AG04450 (cell line): ENCODE measurements at places on chromosomes 3 and 15.

- peak; percentile 18 for DNase-seq
Measured at GRCh38 chr15:25372298-25372697, 66.5 kb downstream of the UBE3A start.

GRCh38 chr15:66655997-66656396 is 46.0 kb upstream of the SMAD6 start:
- DNase-seq = no peak

DNA sequence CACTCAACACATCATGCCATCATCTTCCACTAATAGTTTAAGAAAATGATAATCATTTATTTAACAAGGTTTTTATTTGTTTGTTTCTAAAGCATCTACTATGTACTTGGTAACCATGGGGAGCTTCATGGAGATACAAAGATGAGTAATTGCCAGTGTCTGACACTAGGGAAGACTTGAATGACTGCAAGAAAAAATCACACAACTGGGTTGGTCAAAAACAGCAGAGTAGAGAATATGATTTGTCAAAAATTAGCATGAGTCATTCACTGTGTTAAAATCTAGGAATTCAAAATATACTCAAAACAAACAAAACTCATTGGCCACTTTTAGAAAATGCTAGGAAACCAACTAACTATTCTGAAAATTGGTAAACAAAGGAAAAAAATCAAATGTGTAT is 6.3 kb downstream of the BNC1 start:
- no peak for DNase-seq

DNA sequence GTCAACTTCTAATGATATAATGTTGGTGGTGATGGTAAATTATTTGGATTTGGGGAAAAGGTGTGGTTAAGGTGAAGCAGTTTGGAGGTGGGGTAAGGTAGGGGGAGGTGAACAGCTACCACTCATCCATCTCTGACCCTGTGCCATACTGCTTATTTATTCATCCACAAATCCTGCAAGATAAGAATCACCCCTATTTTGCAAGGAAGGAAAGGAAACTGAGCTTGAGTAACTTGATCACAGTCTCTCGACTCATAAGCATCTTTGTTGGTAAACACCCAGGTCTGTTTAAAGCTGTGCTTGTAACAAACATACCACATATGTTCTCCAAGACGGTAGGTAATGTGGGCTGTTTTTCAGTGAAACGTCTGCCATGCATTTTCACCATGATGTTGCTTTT is 67.3 kb downstream of the PTPRG start:
- DNase-seq = no peak

DNA sequence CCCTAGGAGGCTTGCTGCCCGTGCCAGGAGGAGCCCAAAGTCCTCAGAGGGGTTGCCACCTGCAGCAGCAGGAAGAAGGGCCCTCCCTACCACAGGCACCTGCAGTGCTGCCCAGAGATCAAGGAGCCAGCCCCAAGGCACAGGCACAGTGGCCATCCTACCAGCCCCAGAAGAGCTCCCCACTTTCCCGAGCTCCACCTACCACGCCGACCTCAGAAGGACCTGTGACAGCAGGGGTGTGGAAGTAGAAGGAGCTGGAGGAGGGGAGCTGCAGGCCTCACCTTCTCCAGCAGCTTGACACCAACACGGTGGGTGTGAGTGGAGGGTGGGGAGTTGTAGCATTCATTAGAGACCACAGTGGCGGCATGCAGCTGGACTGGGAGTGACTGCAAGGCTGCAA is 485.8 kb downstream of the GABRG3 start:
- no peak for DNase-seq

DNA sequence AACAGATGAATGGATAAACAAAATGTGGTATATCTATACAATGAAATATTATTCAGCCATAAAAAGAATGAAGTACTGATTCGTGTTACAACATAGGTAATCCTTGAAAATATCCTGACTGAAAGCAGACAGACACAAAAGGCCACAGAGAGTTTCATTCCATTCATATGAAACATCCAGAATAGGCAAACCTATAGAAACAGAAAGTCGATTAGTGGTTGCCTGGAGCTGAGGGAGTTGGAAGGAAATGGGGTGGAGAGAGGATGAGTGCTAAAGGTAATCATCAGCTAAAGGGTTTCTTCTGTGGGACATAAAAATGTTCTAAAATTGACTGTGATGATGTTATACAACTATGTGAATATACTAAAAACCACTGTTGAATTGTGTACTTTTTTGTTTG is 22.9 kb downstream of the FOXP1 start:
- DNase-seq = no peak

GRCh38 chr15:84638103-84638502 is 16.0 kb downstream of the WDR73 start:
- DNase-seq = no peak

- no peak for DNase-seq
Measured at GRCh38 chr3:183524476-183524875, 31.0 kb downstream of the KLHL6 start.

DNA sequence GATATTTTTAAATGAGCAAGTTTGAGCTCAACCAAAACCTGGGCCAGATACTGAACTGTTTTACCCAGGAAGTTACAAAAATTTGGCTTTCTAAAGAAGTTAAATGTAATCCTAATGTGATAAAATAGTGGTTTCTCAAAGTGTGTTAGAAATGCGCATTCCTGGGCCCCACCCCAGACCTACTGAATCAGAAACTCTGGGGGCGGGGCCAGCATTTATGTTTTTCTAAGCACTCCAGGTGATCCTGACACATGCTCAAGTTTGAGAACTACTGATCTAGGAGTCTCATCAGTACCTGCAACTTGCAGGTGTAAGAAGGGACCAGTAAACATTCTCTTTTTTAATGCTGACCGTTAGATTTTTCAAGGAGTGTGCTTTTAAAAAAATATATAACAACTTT is 190.6 kb downstream of the VPS13C start:
- no peak for DNase-seq

- no peak for DNase-seq
Measured at GRCh38 chr15:71735385-71735757, 75.0 kb upstream of the NR2E3 start.

DNA sequence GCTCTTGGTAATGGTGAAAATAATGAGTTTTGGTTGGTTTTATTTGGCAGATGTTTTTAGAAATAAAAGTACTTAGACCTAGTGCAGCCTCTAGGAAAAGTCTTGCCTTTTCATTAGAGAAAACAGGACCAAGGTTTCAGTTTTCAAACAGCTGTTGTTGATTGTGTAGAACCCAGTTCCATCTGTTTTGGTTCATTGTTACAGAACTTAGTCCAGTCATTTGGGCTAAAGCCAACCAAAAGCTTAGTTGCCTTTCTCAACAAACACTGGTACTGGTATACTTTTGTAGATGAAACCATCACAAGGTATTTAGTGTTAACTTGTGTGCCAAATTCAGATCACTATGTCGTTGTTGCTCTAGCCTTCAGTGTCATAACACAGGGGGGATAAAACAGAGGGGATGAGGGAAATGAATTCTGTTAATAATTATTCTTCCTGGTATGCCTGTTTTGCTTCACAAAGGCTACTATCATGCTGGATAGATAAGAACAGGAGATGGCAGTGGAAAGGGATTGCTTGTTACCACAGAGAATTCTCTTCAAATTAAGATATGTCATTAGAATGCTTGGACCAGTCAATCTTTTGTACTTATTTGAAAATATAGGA is 12.6 kb upstream of the APH1B start:
- DNase-seq = peak; percentile 64

- no peak for DNase-seq
Measured at GRCh38 chr3:109191421-109191820, 54.9 kb downstream of the C3orf85 start.

GRCh38 chr3:195226445-195226844 is 44.5 kb downstream of the XXYLT1 start:
- DNase-seq = no peak

- DNase-seq = no peak
Measured at GRCh38 chr15:65583701-65584100, 27.2 kb downstream of the INTS14 start.

GRCh38 chr15:25055356-25056068 is 100.7 kb downstream of the SNRPN start:
- DNase-seq = no peak

GRCh38 chr15:58475573-58476524 is 44.1 kb downstream of the LIPC start:
- DNase-seq = no peak

DNA sequence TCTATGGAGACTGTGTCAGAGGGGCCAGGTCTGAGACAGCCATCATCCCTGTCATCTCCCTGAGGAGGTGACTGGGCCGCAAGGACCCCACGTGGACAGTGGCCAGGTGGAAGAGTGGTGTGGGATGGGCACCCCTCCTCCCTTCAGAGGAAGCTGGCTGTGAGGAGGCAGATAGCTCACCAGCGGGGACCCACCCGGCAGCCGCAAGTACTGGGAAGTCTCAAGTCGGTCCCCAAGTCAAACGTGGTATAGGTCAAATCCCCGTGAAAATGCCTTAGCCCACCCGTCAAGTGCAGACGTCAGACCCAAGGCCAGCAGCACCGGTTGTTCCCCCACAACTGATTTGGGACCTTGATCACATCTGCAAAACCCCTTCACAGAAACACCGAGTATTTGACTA is 12.3 kb upstream of the KLF13 start:
- DNase-seq = no peak

GRCh38 chr3:148948913-148949657 is 42.3 kb upstream of the GYG1 start:
- DNase-seq = no peak

DNA sequence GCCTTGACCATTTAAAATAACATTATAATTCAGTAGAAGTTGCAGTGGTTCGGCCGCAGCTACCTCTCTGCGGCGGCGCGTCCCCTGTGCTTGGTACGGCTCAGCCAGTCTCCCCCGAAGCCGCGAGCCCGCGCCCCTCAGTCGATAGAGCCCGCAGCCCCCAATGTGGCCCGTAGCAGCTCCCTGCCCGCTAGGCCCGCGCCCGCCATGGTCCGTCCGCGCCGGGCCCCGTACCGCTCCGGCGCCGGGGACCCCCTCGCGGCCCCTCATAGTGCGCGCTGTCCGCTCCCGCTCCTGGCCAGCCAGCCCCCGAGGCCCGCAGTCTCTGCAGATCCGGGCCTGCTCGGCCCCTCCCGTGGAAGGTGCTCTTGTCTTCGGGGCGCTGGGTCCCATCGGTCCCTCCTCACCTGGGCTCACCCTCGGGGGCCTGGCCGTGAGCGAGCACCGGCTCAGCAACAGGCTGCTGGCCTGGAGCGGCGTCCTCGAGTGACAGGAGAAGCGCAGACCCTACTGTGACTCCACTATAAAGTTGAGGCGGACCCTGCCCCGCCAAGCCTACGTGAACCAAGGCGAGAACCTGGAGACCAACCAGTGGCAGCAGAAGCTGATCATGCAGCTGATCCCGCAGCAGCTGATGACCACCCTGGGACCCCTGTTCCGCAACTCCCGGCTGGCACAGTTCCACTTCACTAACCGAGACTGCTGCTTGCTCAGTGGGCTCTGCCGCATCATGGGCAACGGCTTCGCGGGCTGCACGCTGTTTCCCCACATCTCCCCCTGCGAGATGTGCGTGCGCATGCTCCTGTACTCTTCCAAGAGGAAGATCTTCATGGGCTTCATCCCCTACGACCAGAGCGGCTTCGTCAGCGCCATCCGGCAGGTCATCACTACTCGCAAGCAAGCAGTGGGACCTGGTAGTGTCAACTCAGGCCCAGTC is 21.8 kb upstream of the GPR156 start:
- DNase-seq = no peak

DNA sequence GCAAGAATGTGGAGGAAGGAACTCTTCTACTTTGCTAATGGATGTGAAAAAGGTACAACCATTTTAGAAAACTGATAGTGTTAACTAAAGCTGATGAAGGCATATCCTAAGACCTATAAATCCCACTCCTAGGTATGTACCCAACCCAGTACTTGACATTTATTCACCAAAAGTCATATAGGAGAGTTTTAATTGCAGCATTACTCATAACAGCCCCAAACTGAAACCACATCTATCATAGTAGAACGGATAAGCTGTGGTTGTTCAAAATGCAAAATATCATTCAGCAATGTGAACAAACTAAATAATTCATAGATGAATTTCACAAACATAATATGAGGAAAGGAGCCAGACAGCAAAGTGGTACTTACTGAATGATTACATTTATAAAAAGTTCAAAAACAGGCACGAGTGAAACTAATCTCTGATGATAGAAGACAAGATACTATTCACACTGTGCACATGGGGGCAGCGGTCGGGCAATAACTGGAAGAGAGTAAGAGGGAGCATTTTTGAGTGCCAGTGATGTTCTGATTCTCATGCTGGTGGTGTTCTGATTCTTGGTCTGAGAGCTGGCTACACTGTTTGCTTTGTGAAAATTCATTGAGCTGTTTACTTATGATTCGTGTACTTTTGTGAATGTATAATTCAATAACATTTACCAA is 34.3 kb downstream of the GOLIM4 start:
- no peak for DNase-seq

- DNase-seq = no peak
Measured at GRCh38 chr15:69943637-69944036, 154.1 kb downstream of the TLE3 start.

- no peak for DNase-seq
Measured at GRCh38 chr3:152927131-152927530, 92.2 kb downstream of the P2RY1 start.

- no peak for DNase-seq
Measured at GRCh38 chr3:81749265-81749664, 12.2 kb downstream of the GBE1 start.

GRCh38 chr15:78264304-78265136 is at the start of gene DNAJA4:
Gene DNAJA4 (plus strand): TSS chr15:78264562. CDS start chr15:78264764, 202 bp downstream.
- no peak for DNase-seq

DNA sequence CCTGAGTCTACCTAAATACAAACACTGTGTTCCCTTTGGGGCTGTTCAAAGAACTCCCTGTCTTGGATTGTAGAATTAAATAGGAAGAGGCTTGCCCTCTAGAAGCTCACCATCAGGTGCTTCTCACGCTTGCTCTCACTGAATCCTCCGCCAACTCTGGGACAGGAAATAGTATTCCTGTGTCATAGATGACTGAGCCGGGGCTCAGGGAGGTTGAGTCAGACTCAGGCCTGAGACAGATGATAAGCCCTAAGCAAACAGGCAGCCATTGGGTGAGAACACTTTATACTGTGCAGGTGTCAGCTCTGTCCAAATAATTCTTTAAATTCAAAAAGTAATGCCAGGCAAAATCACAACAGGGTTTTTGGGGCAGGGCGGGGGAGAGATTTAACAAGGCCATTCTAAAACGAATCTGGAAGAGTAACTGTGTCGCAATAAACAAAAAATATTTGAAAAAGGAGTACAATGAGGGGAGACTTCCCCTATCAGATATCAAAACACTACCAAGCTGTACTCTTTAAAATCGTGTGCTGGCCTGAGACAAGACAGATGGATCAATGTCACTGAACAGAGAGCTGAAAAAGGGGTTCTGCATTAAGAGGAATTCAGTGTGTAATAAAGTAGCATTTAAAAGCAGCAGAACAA is 59.0 kb downstream of the EPHB3 start:
- no peak for DNase-seq

- DNase-seq = no peak
Measured at GRCh38 chr3:188656196-188656982, 502.4 kb downstream of the LPP start.

GRCh38 chr3:197874653-197875052 is 75.3 kb upstream of the RPL35A start:
- no peak for DNase-seq

DNA sequence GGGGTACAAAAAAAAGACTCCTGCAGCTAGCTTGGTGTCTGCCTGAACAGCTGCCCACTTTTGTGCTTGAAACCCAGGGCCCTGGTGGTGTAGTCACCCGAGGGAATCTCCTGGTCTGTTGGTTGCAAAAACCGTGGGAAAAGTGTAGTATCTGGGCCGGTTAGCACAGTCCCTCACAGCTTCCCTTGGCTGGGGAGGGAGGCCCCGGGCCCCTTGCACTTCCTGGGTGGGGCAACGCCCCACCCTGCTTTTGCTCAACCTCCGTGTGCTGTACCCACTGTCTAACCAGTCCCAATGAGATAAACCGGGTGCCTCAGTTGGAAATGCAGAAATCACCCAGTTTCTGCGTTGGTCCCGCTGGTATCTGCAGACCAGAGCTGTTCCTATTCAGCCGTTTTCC is 211.7 kb upstream of the ZPLD1 start:
- DNase-seq = no peak
